Spinal cord (tissue), 10 donors: ENCODE measurements at places on chromosomes 4 and X. TPM values are rescaled to one million over a fixed set of nuclear protein-coding genes. Genes with fewer than 3 reads are reported as not detected.

The PROM1 gene
- polyA plus RNA-seq = 58.0 TPM

The NUP54 gene
- 45.5 TPM for polyA plus RNA-seq

The DHRSX gene
- 28.4 TPM for polyA plus RNA-seq

The ZDHHC15 gene
- 9.1 TPM for polyA plus RNA-seq

The ABCG2 gene
- polyA plus RNA-seq = 15.8 TPM

The GAGE12J gene
- polyA plus RNA-seq = not detected

The TLR6 gene
- polyA plus RNA-seq = 1.6 TPM

The CXorf51A gene
- not detected for polyA plus RNA-seq

The KIT gene
- 21.3 TPM for polyA plus RNA-seq

The SYTL4 gene
- 6.7 TPM for polyA plus RNA-seq

The PGAM4 gene
- polyA plus RNA-seq = 0.51 TPM

The RAB39B gene
- polyA plus RNA-seq = 22.6 TPM

The CENPVL2 gene
- 7.1 TPM for polyA plus RNA-seq

The TKTL2 gene
- polyA plus RNA-seq = 0.39 TPM

The REELD1 gene
- polyA plus RNA-seq = 0.27 TPM

The PFKFB1 gene
- polyA plus RNA-seq = 1.1 TPM

The CHIC1 gene
- 11.5 TPM for polyA plus RNA-seq

The AMOT gene
- 42.2 TPM for polyA plus RNA-seq

The MAOB gene
- polyA plus RNA-seq = 25.8 TPM

The TMPRSS11A gene
- 0.05 TPM for polyA plus RNA-seq

The ARAP2 gene
- polyA plus RNA-seq = 15.9 TPM

The CYTL1 gene
- polyA plus RNA-seq = 4.7 TPM

The CXXC4 gene
- 29.1 TPM for polyA plus RNA-seq

The ASB12 gene
- 1.2 TPM for polyA plus RNA-seq

The BBS7 gene
- 29.6 TPM for polyA plus RNA-seq
